NCI-H1694 (cell line): ENCODE measurements at places on chromosomes 7 and 10.
A peak's percentile ranks its signal among the peaks of the same experiment; 100 is the strongest.

GRCh38 chr10:43193496-43194080 is 55.3 kb downstream of the CSGALNACT2 start:
- no peak for DNase-seq

GRCh38 chr7:115613836-115614235 is 416.7 kb downstream of the TFEC start:
- no peak for DNase-seq

GRCh38 chr7:67438198-67438882 is 441.7 kb downstream of the TYW1 start:
- no peak for DNase-seq

DNA sequence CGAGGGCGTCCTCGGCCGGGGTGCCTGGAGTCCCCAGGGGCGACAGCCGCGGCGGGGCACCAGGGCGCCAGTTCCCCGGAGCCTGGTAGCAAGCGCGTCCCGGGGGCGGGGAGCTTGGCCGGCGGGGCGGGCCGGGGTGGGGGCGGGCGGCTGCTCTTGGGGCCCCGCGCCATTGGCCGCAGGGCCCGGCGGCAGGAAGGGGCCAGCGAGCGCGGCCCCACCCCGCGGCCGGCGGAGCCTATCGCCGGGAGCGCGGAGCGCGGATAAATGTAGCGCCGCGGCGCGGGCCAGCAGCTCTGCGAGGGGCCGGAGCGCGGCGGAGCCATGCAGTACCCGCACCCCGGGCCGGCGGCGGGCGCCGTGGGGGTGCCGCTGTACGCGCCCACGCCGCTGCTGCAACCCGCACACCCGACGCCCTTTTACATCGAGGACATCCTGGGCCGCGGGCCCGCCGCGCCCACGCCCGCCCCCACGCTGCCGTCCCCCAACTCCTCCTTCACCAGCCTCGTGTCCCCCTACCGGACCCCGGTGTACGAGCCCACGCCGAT is at the start of gene HHEX:
HHEX (plus strand) TSS at position 293 of the 548 bp plus-strand sequence; CDS start at position 325, 32 bp downstream.
- no peak for DNase-seq

DNA sequence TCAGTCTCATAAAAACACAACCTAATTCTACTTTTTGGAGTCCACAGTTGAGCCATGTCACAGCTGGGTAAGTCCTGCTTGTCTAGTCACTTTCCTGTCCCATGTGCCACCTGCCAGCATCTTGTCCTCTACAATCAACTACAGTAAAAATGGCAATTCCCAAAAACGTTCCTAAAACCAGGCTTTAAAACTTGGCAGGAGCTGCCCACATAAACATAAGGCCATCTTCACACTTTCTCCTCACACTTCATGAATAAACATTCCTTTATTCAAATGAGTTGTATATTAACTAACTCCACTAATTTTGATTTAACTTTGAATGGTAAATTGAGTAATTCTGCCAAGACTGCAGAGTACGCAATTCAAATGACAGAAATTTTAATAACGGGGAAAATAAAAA is 49.5 kb downstream of the SFMBT2 start:
- DNase-seq: no peak

DNA sequence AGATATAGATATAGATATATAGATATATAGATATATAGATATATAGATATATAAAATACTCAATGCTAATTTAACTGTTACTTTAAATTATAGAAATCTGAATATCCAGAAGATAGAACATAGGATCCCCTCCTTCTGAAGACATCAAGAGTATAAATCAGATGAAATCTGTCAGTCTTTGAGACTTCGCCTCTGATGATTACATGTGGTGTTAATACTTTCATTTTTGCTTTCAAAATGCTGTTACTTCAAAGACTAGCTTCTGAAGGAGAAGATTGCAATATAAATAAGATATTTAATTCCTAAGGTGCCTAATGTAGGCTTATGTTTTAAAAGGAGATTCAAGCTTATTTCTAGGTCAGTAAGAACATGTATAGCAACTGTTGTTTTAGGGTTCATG is 180.4 kb downstream of the TSPAN12 start:
- no peak for DNase-seq

- DNase-seq: peak; percentile 28
These were observed 171.8 kb upstream of the CDK1 start for GRCh38 chr10:60606343-60607080.

GRCh38 chr10:122204691-122205489 is 66.2 kb upstream of the BTBD16 start:
- DNase-seq: no peak

GRCh38 chr7:134478707-134479106 is 19.8 kb upstream of the AKR1B1 start:
- DNase-seq: no peak

GRCh38 chr7:45584261-45585210 is 10.4 kb downstream of the ADCY1 start:
- no peak for DNase-seq

GRCh38 chr10:71177651-71178199 is 34.6 kb upstream of the UNC5B start:
- DNase-seq: no peak
